ENCODE measurements at places on chromosomes 16 and 17.

- DNase-seq, result no peak
These were observed 8.4 kb downstream of the PIMREG start for GRCh38 chr17:6452471-6453266.

GRCh38 chr17:27389542-27390140, 66.6 kb upstream of the KSR1 start:
- DNase-seq, result no peak

- DNase-seq, result no peak
These were observed 8.3 kb downstream of the PIPOX start for GRCh38 chr17:29051194-29051593.

GRCh38 chr17:29215174-29215573, 31.5 kb upstream of the CRYBA1 start:
- DNase-seq, result no peak

DNA sequence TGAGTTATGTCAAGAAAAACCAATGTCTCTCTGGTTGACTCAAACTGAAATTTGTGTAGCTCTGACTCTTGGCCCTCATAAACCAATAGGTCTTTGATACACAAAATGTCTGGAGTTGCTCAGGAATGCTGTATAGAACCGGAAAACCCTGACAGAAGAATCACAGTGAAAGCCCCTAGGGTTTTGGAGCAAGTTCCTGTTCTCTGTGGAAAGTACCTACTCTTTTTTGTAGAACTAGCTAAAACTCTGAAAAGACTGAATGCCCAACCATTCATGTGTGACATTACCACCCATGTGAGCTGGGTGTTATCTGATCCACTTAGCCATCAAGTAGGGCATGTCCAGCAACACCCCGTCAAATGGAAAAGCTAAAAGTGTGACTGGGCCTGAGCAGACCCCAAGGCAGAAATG, 28.8 kb downstream of the CCL4 start:
- no peak for DNase-seq

DNA sequence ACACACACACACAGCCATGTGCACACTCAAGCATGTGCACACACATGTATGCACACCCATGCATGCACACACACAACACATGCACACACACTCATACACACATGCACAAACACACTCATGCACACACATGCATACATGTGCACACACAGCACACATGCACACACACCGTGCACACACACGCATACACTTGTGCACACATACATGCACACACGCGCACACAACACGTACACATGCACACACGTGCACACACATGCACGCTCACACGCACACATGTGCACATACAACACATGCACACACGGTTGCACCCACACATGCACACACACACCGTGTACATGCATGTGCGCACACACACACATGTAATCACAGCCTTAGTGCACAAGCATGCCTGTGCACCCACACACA, 230.4 kb upstream of the GSE1 start:
- DNase-seq, result no peak

Measured in anterior cingulate cortex (tissue), 58 donors.